ENCODE measurements at places on chromosomes 16 and 17.

- no peak for DNase-seq
Observed at GRCh38 chr17:33178681-33179080, 114.4 kb downstream of the ASIC2 start.

GRCh38 chr17:49369760-49370159 lies 7.7 kb upstream of the ZNF652 start:
- DNase-seq = no peak

DNA sequence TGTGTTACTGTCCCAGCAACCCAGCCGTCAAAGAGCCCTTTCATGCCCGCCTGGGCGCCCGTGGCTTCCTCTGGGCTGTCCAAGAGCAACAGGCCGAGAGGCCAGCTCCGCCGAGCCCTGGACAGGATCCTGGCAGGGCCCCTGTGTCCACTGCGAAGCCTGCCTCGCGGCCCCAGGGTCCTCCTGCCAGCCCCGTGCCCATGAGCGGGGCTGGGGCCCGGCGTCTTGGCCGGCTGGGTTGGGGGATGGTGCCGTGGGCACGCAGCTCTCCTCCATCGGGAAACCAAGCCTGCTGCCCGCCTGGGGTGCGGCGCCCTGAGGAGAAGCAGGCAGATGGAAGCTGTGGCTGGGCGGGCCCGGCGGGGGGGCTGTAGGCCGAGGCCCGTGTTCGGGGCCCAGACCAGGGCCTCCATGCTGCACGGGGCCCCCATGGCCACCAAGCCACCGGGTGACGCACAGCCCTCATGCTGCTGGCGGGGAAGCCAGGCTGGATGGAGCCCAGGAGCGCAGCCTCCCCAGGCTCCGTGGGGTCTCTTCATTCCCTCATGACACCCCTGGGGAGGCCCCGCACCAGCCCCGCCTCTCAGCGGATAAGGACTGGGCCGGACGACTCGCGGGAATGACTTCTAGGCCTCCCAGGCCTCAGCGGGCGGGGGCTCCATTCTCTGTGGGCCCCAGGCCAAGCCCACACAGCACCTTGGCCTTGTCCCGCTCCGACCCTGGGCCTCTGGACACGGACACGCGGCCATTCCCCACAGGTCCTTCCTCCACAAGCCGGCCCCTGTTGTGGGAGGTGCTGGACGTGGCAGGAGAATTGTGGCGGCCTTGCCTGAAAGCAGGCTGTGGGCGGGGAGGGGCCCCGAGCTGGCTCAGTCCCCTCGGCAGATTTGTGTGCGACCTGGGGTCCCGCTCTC lies at the start of gene C1QTNF8:
C1QTNF8 (minus strand) TSS at position 76 of the 914 bp plus-strand sequence. CDS start 1,322 bp downstream, outside the sequence.
- DNase-seq = no peak

GRCh38 chr16:68451676-68452075 lies 3.4 kb upstream of the SMPD3 start:
- DNase-seq = no peak

DNA sequence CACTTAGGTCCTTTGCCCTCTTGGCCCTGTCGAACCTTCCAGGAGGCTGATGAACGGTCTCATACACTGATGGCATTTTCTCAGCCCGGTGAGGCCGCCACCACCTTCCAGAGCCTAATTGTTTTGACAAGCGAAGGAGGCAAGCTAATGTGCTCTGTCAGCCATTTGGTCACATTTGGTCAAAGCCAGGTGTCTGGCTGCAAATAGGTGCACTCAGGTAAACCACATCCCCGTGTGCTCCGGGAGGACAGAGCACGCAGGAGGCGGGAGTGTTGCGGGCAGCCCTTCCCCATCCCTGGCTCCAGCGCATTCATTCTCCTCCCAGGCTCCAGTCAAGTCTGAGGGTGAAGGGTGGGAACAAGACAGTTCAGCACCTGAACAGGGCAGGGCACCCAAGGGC lies 240.1 kb downstream of the MSI2 start:
- no peak for DNase-seq

GRCh38 chr16:4218202-4218601 lies 23.7 kb downstream of the SRL start:
- no peak for DNase-seq

- DNase-seq = no peak
Observed at GRCh38 chr16:27429330-27429871, 27.4 kb downstream of the IL21R start.

- DNase-seq = no peak
Observed at GRCh38 chr17:48335146-48335784, 94.7 kb downstream of the SKAP1 start.

Data from epithelial cell of proximal tubule (primary cell).